Esophagus (tissue), 2 donors: ENCODE measurements at places on chromosomes 11 and 22. TPM values are rescaled to one million over a fixed set of nuclear protein-coding genes. Genes with fewer than 3 reads are reported as not detected.

KRTAP5-10 gene
- polyA plus RNA-seq, result 0.12 TPM

PKDREJ gene
- 0.11 TPM for polyA plus RNA-seq

CCDC87 gene
- polyA plus RNA-seq, result 0.09 TPM

OR56B4 gene
- polyA plus RNA-seq, result not detected

LYVE1 gene
- polyA plus RNA-seq, result 4.1 TPM

MAPK1 gene
- polyA plus RNA-seq, result 10.0 TPM

PHOX2A gene
- polyA plus RNA-seq, result not detected

RAG1 gene
- 0.18 TPM for polyA plus RNA-seq

KBTBD4 gene
- 10.2 TPM for polyA plus RNA-seq

LIF gene
- polyA plus RNA-seq, result 0.54 TPM

OR4D6 gene
- not detected for polyA plus RNA-seq

CNTF gene
- 0.28 TPM for polyA plus RNA-seq

SH3BP1 gene
- 42.0 TPM for polyA plus RNA-seq

PELI3 gene
- 7.8 TPM for polyA plus RNA-seq

BLID gene
- polyA plus RNA-seq, result not detected

ZNF195 gene
- 9.5 TPM for polyA plus RNA-seq

THY1 gene
- 1.2 TPM for polyA plus RNA-seq

P2RX6 gene
- polyA plus RNA-seq, result 0.29 TPM

OR8D4 gene
- not detected for polyA plus RNA-seq

OR52E8 gene
- polyA plus RNA-seq, result not detected

CARNS1 gene
- 0.21 TPM for polyA plus RNA-seq

PATE1 gene
- not detected for polyA plus RNA-seq

NLRP14 gene
- 0.01 TPM for polyA plus RNA-seq

LRRC74B gene
- 0.22 TPM for polyA plus RNA-seq

C11orf65 gene
- 0.31 TPM for polyA plus RNA-seq

PGA5 gene
- 0.11 TPM for polyA plus RNA-seq

ZNF214 gene
- 0.46 TPM for polyA plus RNA-seq
